ENCODE measurements at places on chromosomes 13 and 19.

GRCh38 chr19:4295972-4296771 lies 6.0 kb downstream of the TMIGD2 start:
- DNase-seq: no peak

DNA sequence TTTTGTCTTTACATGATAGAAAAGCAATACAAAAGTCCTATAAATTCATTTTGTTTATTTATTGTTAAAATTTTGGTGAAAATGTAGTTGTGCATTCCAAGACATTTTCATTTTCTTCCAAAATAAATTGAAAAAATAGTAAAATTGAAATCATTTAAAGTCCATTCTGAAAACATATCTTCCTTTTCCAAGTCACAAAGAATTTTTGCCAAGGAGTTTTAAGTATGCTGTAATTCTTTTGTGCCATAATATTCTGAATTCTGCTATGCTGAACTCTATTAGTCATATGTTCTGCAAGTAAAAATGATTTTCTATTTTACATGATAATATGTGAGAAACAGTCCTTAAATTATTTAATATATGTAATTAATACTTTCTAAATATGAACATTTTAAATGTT lies 879.6 kb upstream of the SLC10A2 start:
- DNase-seq: no peak

GRCh38 chr13:30844548-30845296 lies 61.3 kb upstream of the MEDAG start:
- no peak for DNase-seq

GRCh38 chr19:17473041-17473440 lies 2.7 kb downstream of the SLC27A1 start:
- DNase-seq: no peak

Measured in ecto neural progenitor cell (in vitro differentiated cells).